ENCODE measurements at places on chromosomes 3 and 15. TPM values are rescaled to one million over a fixed set of nuclear protein-coding genes. Genes with fewer than 3 reads are reported as not detected.

The RPL32 gene
- 1,713 TPM for total RNA-seq

The MITF gene
- total RNA-seq: 4.3 TPM

The EIF4E3 gene
- total RNA-seq: 1.7 TPM

DNA sequence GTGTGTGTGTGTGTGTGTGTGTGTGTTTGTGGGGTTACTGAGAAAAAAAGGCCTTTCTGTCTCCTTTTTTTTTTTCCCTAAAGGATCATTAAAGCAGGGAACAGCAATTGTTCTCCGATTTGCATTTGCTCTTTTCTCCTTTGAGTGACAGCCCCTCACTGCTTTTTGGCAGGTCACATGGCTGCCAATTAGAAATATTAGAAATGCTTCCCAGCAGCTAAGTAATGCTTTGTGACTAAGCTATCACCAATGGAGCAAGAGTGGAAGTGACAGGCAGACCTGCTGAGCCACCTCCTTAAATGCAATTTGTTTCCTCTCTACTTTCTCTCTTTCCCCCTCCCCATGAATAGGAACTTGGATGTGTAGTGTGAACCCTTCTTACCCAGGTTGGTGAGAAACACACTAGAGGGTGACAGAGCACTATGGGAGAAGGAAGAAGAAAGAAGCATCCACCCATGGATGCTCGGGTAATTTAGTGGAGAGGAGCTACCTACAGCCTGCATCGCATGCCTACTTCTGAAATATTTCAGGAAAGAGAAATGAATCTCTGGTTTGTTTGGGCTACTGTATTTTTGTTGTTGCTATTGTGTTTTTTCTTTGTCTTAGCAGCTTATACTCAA is 165.2 kb upstream of the PDZRN3 start:
- DNase-seq: no peak

DNA sequence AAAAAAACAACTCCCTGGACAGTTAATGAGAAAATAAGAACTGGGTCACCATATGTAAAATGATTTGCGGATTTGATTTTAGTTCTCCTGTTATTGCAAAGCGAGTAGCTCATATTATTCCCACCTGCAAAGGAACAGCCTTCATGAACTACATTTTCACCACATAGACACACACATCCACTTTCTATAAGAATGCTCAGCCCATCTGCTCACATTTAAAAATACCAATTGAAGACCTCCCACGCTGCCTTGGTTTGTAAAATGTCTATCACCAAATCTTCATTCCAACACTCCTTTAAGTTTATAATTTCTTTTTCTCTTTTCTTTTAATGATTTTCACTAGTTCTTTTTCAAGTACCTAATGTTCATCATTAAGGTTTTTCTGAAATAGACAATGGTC is 148.6 kb downstream of the FGF12 start:
- no peak for DNase-seq
